ENCODE measurements at places on chromosomes 3 and 15.

GRCh38 chr3:134066158-134066541 is 36.4 kb upstream of the SLCO2A1 start:
- no peak for DNase-seq

- no peak for DNase-seq
Measured at GRCh38 chr3:99295836-99296235, 342.6 kb upstream of the COL8A1 start.

- no peak for DNase-seq
Measured at GRCh38 chr3:173770796-173771573, 373.4 kb downstream of the NLGN1 start.

GRCh38 chr3:157502916-157503595 is at the start of gene VEPH1:
Gene VEPH1, minus strand, starts transcription at chr3:157503416. Its CDS starts 8,067 bp downstream, at chr3:157495349.
- DNase-seq, result no peak

GRCh38 chr15:62153228-62153627 is 11.9 kb downstream of the C2CD4B start:
- DNase-seq, result no peak

GRCh38 chr3:6785726-6786125 is 75.2 kb upstream of the GRM7 start:
- no peak for DNase-seq

DNA sequence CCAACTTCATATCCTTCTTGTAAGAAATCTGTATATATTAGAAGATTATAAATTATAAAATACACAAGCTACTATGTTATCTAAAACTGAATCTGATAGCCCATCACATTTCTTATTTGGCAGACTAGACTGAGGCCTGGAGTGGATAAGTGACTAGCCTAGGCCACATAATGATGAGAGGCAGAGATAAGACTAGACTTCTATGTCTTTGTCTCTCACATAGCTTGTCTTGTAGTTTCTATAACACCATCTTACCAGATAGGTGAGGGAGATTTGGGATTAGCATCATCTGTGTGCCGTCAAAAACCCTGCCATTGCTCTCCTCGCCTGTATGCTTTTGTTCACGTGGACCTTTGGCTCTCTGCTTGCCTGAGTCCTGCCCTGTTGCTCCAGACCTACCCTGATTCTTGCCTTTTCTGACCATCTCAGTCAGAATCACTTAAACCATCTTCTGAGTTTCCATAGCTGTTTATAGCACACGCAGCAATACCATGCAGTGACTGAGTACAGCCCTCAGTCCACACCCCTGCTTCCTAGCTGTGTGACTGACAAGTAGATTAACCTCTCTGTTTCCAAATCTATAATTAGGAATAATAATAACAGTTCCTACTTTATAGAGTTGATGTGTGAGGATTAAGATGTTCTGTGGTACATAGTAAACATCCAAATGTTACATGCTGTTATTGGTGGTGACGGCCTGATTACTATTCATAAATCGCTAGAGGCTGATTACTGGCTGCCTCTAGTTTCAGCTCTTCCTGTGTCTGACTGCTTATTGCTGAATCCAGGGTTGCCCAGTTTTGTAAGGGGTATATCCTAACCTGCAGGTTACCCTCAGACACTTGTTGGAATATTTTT is 49.7 kb downstream of the PDE8A start:
- DNase-seq, result no peak

GRCh38 chr3:15148614-15149013 is 49.7 kb upstream of the RBSN start:
- DNase-seq, result no peak

- no peak for DNase-seq
Measured at GRCh38 chr3:98994128-98994762, 92.8 kb upstream of the DCBLD2 start.

GRCh38 chr3:58421004-58421403 is 12.6 kb downstream of the PDHB start:
- DNase-seq, result no peak

GRCh38 chr3:43759297-43759782 is 68.6 kb downstream of the ABHD5 start:
- DNase-seq, result no peak

DNA sequence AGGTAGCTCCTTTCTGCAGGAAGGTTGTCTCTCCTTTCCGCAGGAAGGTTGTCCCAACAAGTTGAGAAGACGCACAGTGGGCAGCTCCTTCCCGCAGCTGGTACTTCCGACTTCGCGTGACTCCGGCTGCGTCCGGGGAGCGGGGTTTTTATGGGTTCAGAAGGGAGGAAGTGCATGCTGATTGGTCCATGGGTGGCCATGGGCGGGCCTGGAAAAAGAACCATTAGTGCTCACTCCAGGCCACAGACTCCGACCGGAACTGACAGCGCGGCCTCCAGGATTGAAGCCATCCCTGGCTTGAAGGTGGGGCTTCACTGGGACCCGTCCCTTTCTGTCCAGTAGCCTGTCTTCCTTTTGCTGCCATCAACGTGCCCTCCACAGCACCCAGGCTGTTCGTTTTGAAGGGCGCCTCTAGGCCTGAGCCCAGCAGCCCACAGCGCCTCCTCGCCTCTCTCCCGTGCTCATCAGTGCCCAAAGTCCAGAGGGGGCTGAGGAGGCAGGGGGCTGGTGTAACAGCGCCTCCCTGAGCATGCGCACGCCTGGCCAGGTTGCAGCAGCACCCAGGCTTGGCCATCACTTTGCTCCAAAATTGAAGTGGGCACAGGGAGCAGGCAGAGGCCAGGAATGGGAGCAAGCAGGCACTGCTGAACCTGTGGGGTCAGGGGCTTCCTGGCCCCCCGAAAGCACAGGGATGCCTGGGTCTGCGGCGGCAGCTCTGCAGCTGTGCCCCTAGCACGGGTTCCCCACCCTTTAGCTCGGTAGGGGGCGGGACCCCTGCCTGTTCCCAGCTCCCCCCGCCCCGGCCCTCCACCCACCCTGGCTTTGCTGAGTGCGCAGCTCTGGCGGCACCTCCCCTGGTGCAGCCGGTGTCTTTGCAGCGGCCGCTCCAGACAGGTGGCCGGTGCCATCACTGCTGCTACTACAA is 330.6 kb upstream of the MCTP2 start:
- no peak for DNase-seq

- DNase-seq, result no peak
Measured at GRCh38 chr15:59998950-59999611, 5.0 kb upstream of the FOXB1 start.

DNA sequence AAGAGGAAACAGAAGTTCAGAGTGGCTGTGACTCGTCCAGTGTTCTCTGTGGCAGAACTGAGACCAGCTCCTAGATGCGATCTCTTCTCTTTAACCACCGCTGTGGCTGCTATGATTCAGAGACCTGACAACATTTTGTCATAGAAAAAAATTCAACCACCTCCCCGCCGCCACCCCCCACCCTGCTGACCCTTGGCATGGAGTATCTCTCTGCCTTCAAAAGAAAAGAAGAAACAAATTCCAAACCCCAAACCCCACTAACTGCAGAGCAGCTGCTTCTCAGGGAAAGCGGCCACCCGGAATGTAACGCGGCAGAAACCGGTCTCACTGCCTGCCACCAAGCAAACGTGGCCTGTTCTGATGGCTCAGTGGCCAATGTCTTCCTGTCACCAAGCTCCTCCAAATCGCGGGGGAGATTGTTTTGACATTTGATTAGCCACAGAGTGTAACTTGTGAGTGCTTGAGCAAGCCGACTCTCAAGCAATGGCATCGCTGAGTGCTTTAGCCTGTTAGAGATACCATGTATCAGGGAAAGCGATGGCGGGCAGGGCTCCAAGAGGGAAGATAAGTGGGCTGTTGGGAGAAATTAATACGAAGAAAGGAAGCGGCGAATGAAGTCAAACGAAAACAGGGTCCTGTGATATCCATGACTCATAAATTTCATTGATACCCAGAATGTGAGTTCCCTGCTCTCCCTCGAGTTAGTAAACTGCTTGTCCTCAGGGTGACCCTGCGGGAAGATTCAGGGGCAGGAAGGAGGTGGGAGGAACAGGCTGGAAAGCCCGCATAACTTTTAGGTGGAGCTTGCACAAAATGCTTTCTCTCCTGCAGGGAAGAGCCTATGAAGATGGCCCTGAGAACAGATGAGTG is 44.8 kb upstream of the TLE3 start:
- no peak for DNase-seq

DNA sequence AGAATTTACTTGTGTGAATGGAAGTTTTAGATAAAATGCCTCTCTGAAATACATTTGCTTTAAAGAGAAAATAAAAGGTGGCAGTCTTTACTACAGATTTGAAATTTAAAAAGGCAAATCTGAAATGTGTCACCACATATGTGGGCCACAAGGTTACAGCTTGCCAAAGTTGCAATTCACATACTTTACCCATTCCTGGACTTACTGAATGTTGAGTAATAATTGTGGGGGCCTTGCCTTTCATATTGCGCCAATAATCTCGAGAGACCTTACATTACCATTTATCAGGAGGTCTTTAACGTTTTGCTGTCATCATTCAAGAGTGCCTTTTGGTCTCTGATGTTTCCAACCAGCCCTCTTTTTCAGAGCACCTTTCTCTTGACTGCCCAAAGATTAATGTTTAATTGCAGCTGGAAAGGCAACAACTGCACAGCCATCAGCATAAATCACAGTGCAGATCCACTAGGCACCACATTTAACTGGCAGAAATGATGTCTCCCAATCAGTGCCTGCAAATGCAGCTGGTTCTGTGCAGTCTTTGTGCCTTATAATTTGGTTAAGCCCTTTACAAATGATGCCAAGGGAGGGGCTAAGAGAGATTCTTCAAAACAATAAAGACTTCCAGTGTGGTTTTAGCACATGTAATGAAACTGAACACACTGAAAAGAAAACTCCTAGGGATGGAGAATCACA is 206.8 kb downstream of the MAGI1 start:
- DNase-seq, result no peak

DNA sequence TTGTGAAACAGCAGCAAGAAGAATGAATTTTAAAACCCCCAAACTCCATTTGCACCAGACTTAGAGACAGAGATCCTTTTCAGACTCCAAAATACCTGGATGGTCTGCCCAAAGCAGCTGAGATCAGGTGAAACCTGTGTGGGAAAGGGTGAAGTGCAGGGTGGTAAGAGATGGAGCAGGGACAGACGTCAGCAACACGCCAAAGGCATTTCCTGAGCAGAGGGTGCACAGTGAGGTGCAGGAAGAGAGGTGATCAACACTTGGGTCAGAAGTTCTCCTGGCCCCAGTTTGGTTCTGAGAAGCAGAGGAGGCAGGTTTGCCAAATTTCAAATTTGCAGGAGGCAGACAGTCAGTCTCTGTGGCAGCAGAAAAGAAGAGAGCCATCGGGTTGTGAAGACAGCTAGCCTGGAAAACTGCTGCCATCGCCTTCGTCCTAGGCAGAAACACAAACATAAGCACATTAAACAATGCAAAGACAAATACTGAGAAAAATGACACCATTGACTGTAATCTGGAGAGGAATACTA is 9.8 kb downstream of the CCR4 start:
- no peak for DNase-seq

DNA sequence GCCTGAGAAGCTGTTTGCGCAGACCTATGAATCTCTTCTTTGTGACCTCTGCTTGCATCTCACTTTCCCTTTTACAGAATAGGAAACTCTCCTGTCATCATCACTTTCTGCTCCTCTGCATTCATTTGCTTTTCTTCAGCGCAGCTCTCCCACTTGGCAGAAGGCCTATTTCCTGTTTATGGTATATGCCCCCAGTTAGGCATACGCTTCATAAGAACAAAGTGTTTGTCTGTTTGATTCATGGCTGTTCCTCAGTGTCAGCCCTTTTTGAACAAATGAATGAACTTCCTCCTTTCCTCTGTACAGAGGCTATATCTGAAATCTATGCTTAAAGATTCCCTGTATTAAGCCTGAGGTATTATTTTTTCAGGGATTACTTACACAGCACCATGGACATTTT is 1216.9 kb upstream of the GBE1 start:
- DNase-seq, result no peak

DNA sequence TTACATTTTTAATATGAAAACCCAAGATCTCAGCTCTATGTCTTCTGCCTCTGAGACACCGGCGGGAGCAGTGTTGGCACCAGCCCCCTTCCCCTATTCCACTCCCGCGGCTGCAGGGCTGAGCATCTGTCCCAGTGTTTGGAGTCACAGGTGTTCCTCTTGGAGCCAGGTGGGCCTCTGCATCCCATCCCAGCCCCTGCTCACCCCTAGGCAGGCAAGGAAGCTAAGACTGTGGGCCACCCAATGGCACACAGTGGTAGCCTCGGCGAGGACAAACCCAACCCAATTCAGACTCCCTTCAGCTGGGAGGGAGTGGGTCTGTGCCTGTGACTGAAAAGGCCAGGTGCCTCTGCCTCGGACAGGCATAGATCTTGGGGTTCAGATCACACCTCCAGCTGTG is 3.1 kb downstream of the CHST13 start:
- no peak for DNase-seq

- no peak for DNase-seq
Measured at GRCh38 chr3:145815707-145816413, 345.1 kb downstream of the PLOD2 start.

GRCh38 chr3:71513081-71513480 is 70.4 kb downstream of the FOXP1 start:
- no peak for DNase-seq

DNA sequence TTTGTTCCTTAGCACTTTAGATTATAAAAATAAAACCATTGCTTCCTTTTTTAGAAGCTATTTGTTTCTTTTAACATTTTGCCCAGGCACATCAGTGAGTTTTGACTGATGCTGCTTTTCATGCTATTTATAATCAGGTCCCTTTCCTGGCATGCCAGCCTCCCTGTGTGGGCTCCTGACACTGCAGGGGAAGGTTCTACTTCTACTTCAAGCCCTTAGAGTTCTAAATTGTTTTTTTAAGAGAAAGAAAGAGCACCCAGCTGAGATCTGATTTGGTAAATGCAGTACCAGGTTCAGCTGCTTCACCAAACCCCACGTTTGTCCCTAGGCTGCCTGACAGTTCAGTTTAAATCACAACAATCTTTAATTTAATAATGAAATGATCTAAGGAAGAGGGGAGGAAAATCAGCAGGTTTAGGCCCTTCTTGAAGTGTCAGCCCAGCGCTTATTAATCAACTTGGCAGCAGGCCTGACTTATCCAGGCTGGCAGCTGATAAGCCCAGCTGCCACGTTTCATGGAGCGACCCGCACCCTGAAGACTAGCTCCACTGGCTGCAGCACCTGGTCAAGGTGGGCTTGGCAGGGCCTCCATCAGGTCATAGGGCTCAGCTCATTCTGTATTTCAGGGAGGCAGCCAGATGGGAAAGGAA is 29.0 kb downstream of the HGD start:
- DNase-seq, result no peak

- no peak for DNase-seq
Measured at GRCh38 chr15:80645494-80646065, 49.5 kb upstream of the ABHD17C start.

All from stimulated activated CD8-positive, alpha-beta memory T cell treated with anti-CD3 and anti-CD28 coated beads, Interleukin-15, amount 100 ng/mL, for 4 hours (primary cell).